Stimulated activated CD4-positive, alpha-beta T cell treated with anti-CD3 and anti-CD28 coated beads, TNF-alpha, amount 100 ng/mL, for 48 hours (primary cell): ENCODE measurements at places on chromosomes 11 and 22.

- DNase-seq: no peak
Observed at GRCh38 chr22:19037282-19038163, 84.7 kb downstream of the DGCR2 start.

DNA sequence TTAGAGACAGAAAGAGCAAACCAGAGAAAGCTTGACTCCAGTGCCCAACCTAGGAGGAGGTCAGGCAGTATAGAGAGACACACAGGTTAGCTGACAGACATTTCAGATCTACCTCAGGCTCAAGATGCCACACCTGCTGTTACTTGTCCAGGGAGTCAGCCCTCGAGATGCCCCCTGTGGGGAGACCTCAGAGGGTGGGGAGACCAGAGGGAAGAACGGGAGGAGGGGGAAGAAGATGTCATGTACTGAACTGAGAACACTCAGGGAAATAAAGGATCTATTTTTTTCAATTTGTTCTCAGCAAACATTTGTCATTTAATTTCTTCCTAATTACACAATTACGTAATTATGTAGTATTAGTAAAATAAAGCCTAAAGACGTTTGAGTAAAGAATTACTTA, 196.3 kb upstream of the CADM1 start:
- DNase-seq: no peak

DNA sequence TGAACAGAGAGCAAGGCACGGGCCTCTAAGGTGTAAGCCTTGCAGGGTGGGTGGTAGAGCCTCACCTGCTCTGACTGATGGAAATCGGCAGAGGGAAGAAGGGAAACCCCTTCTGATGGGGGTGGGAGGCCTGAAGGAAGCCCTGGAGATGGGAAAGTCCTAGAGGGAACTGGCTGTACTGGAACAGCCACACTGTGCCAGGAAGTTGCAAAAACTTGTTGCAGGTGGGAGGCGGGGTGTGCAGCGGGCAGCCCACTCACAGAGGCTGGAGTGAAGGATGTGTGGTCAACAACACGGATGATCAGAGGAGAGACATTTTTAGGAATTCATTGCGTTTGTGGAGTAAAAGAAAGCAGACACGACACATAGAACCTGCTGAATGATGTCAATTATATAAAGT, 91.3 kb downstream of the ZC3H12C start:
- no peak for DNase-seq

GRCh38 chr11:115581871-115582639, 77.8 kb upstream of the CADM1 start:
- no peak for DNase-seq

- DNase-seq: no peak
Observed at GRCh38 chr11:12122083-12122482, 11.7 kb downstream of the MICAL2 start.

DNA sequence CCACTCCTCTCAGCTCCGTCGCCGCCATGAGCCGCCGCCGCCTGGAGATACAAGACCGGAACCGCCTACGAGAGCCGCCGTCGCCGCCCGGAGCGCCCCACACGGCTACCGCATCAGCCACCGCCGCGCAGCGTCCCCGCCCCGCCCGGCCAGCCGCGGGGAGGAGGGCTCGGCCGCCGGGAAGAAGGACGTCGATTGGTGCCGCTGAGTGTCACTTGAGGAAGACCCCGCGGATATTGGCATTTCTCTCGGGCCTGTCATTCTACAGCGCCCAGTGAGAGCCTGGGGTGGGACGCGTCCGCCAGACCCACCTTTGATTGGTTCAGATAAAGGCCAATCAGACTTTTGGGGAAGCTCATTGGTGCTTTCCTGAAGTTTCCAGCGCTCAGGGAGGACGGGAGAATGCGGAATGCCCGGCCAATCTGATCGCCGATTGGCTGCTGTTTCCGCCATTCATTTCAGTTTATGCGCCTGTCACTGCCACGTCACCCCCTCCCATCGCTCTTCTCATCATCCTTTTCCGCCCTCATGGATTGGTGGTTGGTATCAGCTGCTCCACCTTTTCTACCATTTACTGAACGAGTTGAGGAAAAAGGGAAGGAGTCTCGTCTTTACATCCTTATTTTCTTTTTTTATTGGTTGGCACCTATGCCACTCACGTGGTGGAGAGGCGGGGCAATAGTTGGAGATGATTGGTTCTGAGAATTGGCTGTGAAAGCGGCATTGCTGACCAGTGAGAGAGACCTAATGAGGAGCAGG, at the start of gene OSBP:
TSS of gene OSBP (minus strand) at position 138 of the 759 bp plus-strand sequence. CDS start at position 28, 110 bp downstream.
- DNase-seq: peak; percentile 94

DNA sequence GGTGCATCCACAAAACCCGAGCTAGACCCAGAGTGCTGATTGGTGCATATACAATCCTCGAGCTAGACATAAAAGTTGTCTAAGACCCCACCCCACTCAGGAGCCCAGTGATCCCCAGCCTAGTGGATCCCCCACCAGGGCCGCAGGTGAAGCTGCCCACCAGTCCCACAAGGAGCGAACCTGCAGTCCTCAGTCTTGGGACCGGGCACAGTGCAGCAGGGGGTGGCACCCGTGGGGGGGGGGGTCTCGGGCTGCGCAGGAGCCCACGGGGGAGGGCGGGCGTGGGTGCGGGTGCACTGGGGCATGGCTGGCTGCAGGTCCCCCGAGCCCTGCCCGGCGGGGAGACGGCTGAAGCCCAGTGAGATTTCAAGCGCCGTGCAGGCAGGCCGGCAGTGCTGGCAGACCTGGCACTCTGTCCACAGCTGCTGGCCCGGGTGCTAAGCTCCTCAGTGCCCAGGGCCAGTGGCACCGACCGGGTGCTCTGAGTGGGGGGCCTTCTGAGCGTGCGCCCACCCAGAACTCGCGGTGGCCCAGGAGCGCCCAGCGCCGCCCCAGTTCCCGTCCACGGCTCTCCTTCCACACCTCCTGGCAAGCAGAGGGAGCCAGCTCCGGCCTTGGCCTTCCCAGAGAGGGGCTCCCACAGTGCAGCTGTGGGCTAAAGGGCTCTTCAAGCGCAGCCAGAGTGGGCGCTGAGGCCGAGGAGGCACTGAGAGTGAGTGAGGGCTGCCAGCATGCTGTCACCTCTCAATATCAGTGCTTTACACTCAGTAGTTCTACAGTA, 989.1 kb downstream of the FAM181B start:
- DNase-seq: no peak

DNA sequence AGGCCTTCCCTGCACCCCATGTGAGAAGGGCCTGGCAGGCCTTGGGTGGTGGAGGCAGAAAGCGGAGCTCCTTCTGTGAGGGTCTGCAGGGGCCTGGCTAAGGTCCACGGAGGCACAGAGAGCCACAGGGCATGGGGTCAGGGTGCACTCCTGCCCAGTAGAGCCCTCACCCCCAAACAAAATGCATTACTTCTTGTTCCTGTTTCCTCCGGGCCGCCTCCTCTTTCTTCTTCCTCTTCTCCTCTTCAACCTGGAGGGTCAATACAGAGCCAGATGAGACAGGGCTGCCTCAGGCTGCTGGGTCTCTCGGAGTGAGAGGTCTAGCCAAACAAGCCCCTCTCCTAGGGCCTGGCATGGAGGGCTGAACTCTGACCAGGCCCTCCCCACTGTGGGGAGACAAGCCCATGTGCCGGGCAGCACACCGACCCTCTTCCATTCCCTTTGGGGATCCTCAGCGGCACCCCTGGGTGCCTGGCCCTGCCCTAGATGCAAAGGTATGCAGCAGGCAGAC, 10.3 kb upstream of the NAP1L4 start:
- no peak for DNase-seq

- DNase-seq: no peak
Observed at GRCh38 chr22:37037669-37038068, 13.9 kb upstream of the KCTD17 start.

DNA sequence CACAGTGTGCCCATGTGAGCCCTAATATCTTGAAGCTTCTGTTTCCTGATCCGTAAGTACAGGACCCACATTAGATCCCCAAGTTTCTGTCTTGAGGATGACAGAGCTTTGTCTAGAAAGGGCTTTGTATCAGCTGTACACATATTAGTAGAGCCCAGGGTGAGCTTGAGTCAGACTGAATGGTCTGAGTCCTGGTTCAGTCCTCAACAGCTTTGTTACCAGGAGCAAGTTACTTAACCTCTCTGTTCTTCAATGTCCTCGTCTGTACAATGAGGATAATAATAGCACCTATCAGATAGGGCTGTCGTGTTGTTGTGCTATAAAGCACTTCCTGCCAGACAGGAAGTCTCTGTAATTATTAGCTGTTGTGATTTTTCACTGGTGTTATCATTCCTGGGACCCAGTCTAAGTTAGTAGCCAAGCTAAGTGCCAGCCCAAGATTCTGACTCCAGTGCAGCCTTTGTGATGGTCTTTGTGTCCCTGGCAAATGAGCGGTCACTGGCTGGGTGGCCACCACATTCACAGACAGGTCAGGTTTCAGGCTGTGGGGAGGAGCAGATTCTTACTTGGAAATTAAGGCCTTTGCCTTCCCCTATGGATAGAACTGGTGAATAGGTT, 6.8 kb downstream of the TOM1 start:
- DNase-seq: no peak

DNA sequence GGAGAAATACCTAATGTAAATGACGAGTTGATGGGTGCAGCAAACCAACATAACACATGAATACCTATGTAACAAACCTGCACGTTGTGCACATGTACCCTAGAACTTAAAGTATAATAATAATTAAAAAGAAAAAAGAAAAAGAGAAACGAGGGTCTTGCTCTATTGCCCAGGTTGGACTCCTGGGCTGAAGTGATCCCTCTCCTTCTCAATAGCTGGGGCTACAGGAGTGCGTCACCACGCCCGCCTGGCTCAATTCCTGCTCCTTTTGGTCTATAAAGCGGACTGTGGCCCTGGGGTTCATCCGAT, 521 bp upstream of the PTS start:
- no peak for DNase-seq

- peak; percentile 59 for DNase-seq
Observed at GRCh38 chr11:61679893-61680621, at the start of gene DAGLA. Gene DAGLA, plus strand, starts transcription at chr11:61680391. Its CDS starts 39,765 bp downstream, at chr11:61720156.

GRCh38 chr11:59669611-59670009, 773 bp upstream of the PATL1 start:
- DNase-seq: no peak

GRCh38 chr22:40707154-40707553, 27.9 kb downstream of the MCHR1 start:
- DNase-seq: no peak

DNA sequence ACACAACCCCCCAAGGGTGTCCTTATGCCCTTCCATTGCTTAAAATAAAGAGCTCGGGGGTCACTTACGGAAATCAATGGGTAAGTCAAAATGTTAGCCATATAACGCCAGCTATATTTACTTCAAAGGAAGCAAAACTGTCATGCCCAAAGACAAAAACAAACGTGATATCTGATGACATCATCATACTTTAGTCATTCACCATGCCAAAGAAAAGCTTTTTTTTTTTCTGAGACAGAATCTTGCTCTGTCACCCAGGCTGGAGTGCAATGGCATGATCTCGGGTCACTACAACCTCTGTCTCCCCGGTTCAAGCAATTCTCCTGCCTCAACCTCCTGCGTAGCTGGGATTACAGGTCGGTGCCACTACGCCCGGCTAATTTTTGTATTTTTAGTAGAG, 47.7 kb upstream of the SC5D start:
- no peak for DNase-seq

DNA sequence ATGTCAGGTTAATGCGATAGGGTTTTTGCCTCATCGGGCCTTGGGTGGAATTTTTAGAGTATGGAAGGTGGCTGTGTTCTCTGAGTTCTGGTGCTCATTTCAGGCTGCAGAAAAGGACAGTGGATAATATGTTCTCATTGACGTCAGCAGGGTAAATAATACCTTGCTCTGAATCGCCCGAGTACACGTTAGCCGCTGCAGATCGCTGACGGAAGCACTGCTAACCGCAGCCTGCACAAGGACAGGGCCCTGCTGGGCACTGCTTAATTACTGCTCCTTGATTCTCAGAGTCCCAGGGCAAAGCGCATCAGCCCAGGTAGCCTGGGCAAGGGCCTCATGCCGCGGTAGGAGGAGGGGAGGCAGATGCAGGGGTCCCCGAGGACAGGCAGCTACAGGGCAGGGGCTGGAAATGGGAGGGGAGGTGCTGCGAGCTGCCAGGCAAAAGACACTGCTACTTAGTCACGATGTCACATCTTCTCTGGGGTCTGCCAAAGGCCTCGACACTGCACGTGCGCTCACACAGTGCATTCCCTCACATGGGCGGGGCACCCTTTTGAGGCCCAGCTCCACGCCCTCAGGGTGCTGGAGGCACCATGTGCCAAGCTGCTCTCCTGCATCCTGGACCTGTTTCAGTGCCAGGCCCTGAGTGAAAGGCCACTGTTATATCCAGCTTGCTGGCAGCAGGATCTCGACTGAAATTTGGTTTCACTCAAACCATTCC, 35.2 kb downstream of the PPP2R1B start:
- DNase-seq: no peak
